ENCODE measurements at places on chromosomes 6 and 20.

GRCh38 chr20:54061101-54061881 is 9.1 kb downstream of the BCAS1 start:
- no peak for DNase-seq

GRCh38 chr6:20211941-20212391 is 303 bp downstream of the MBOAT1 start:
- DNase-seq = peak; percentile 64

- peak; percentile 79 for DNase-seq
Measured at GRCh38 chr6:1609648-1610496, at the start of gene FOXC1. Gene FOXC1, plus strand, starts transcription at chr6:1609915. Its CDS starts 531 bp downstream, at chr6:1610446.

DNA sequence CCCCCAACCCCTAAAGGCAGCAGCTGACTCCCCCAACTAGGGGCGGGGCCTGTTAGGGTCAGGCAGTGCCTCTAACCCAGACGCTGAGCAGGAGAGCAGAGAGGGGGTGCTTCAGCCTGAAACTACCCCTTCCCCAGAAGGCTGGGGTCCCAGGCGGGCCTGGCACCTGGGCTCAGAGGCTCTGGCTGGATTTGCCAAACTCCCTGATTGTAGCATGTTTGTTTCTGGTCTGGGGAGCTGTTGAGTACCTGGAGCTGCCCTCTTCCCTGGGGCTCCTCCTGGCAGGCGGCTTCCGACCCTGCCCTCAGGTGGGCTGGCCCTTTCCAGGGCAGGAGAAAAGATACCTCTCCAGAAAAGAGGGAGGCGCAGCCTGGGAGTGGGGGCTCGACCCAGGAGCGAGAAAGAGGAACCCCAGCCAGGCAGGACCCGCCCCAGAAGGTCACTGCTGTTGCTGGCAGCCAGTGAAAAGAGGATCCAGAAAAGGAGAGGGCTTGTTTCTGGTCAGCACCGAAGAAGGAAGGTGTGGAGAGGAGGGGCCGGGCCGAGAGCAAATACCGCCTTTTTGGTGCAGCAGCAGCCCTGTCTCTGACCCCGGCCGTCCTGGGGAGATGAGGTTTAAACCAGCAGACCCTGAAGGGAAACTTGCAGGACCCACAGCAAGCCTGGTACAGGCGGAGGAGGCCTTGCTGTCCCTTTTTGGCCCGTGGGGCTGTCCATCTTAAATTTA is 810 bp upstream of the ABHD16B start:
- DNase-seq = peak; percentile 67

DNA sequence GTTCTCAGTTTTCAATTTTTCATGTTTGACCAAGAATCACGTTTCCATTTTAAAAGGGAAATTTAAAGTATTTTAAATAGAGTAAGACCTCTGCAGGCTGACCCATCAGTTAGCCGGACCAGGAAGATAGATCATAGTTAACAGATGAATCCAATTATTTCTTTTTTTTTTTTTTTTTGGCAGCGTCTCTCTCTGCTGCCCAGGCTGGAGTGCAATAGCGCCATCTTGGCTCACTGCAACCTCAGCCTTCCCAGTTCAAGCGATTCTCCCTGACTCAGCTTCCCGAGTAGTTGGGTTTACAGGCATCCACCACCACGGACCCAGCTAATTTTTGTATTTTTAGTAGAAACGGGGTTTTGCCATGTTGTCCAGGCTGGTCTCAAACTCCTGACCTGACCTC is 256.7 kb upstream of the CNR1 start:
- DNase-seq = no peak

DNA sequence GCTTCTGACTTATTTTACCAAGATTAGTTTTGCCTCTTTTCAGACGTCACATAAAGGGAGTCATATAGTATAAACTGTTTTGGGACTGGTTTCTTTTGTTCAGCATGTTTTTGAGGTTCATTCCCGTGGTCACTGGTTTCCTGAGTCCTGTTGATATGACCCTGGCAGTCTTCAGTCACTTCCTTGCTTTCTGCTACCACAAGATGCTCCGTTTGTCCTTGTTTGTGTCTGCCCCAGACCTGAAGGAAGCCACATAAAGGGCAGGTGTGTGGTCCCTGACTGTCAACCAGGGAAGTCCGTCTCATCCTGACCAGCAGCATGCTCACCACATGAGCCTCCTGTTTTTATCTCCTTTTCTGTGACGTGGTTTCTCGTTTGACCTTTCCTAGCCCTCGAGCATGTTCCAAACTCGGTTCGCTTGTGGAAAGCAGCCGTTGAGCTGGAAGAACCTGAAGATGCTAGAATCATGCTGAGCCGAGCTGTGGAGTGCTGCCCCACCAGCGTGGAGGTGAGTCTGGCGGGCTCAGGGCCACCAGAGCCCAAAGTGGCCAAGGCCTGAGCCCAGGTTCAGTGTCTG is 26.1 kb upstream of the C20orf204 start:
- no peak for DNase-seq

DNA sequence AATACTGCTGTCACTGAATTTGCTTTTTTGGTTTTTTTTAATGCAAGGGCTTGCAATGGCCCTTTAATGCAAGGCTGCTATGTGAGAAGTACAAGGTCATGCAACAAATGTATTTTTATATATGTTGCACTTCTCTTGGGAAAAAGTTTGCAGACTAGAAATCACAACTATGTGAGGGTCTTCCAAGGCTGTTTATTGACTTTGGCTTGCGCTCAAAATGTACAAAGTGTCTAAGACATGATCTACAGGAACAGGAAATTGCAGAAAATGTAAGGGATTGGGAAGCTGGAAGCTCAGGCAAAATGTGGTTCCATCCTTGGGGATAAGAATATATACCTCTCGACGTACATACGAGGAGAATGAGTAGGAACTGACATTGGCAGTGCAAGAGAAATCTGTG is 92.2 kb upstream of the F13A1 start:
- DNase-seq = no peak

- no peak for DNase-seq
Measured at GRCh38 chr20:62051546-62052255, 14.0 kb downstream of the TAF4 start.

DNA sequence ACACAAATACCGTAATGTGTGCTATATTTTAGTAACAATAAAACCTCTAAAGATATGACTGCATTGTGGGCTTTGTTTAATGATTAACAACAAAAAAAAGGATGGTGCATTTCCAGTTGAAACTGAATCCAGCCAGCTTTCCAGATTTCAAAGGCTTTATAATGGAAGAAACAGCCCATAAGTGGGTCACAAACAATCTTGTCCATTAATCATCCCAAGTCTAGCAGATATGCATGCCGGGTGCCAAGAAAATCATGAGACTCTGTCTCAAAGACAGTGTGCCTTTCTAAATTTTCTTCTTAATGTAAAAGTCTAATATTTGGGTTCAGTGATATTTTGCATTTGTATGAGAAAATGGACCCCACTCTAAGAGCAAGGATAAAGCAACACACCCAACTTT is 20.6 kb upstream of the LAMP5 start:
- no peak for DNase-seq

- DNase-seq = no peak
Measured at GRCh38 chr6:95091823-95092436, 485.4 kb upstream of the MANEA start.

GRCh38 chr20:34452281-34452982 is 63.8 kb upstream of the DYNLRB1 start:
- no peak for DNase-seq

- no peak for DNase-seq
Measured at GRCh38 chr6:39075010-39075686, 26.6 kb downstream of the GLP1R start.

DNA sequence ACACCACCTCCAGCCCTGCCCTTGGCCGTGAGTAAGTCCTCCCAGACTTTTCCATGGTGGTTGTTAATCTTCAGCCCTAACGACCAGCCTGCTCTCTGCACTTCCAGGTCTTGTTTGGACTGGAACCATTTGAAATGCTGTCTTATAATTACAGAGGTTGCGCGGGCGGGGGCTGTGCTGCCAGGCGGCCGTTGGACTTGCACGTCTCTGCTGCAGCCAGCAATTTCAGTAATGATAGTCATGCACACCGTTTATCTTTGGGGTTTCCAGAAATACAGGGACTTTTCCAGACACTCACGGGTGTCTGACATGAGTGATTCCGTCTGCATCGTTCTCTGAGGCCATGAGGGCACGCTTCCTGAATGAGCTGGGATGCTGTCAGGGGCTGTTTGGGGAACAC is 118.2 kb downstream of the BMP7 start:
- peak; percentile 67 for DNase-seq

DNA sequence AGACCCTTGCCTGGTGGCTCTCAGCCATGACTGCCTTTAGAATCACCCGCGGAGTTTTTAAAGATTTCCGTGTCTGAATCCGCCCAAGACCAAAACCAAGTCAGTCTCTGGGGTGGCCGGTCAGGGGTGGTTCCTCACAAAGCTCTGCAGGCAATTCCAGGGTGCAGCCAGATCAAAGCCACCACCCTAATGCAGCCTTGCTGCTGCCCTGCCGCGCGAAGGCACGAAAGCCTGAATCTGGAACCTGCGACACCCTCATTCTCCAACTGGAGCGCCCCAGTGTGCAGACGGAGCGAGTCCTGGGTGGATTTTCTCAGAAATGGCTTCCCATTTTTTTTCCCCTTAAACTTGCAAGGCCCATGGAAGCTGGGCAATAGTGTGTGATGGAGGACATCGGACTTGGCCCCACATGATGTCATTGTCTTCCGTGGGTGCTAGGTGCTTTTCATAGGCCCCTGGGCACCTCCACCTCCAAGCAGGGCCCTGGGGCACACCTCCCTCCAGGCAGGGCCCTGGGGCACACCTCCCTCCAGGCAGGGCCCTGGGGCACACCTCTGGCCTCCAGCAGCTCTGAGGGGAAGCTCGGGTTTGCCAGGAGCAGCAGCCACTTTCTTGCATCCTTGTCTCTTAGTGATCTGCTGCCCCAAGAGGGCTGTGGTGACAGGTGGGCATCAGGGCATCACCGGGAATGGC is 343.1 kb downstream of the ZFAND3 start:
- no peak for DNase-seq

DNA sequence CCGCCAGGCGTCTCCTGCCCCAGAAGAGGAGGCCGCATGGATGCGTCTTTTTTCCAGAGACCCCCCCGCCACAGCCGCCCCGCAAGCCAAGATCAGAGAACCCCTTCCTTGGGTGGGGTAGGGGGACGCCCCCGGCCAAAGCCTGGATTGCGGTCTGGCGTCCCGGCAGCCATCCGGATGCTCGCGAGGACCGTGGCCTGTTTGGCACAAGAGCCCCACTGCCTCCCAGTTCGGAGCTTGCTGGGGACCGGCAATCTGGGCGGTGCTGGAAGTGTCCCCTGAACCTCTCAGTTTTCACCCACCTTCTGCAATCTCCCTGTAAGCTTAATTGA is 924 bp downstream of the FAM162B start:
- DNase-seq = no peak

DNA sequence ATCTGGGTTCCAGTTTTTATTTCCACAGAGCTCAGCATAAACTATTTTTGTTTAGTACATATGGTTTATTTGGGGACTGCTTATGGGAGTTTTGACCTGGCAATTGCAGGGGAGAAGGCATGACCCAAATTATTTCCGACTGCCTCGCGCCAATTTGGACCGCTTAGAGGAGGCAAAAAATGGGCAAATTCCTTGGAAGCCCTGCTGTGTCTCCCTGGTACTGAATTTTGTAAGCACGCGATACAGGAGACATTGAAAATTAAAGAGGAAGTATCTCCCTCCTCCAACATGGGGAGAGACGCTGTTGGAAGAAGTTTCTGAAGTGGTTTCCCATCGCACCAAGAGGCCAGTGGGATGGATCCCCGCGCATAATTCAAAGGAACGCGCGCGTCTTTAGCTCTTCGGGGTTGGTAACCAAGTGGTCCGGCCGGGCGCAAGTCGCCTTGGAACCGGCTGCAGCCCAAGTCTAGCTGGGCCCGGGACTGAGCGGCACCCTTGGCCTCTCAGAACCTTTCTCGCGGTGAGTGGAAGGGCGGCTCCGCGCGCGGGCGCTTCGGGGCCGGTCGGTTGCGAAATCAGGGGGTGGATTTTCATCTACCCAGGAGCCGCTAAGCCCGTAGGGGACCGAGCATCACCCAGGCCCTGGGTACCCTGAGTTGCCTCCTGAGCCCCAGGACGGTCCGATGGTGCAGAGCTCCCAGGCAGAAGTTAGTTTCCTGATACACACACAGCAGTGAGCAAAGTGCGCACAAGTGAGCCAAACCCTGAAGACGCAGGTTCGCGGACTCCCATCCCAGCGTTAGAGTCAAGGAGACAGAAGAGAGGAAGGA is 6.2 kb downstream of the NKX2-2 start:
- DNase-seq = no peak

- DNase-seq = no peak
Measured at GRCh38 chr20:51335329-51335841, 207.1 kb downstream of the NFATC2 start.

- DNase-seq = no peak
Measured at GRCh38 chr20:57142667-57143066, 123.8 kb downstream of the BMP7 start.

- peak; percentile 96 for DNase-seq
Measured at GRCh38 chr6:108560463-108561308, at the start of gene FOXO3. Gene FOXO3, plus strand, starts transcription at chr6:108560917. Its CDS starts 292 bp downstream, at chr6:108561209.

- DNase-seq = no peak
Measured at GRCh38 chr20:42961771-42962170, 227.9 kb downstream of the PTPRT start.

DNA sequence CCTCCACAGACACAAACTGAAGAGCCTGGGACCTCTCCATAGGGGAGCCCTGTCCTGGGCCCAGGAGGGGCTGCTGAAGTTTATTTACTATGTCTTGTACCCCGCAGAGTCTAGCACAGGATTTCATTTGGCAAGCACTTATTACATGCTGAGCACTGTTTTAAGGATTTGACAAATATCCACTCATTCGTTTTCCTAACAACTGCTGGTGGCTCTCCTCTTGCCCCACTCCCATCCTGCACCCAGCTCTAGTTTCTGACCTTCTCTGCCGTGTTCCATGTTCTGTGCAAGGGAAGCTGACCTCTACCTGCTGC is 127.0 kb upstream of the MAFB start:
- DNase-seq = no peak

DNA sequence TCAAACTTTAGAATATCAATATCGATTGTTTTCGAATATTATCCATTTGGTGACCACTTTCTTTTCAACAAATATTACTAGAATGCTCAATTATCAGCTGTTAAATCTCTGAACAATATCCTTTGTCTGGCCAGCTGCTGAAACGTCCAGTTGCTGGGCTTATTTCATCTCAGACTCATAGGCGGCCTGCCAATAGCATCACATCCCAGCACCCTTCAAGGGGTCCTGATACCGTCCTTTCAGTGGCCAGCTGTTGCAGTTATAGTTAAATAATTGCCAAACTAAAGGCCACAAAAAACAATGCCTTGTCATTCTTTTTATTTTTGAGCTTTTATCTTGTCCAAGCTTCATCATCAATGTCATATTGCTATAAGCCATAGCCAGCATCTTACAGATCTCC is 1006.8 kb upstream of the MANEA start:
- no peak for DNase-seq

- no peak for DNase-seq
Measured at GRCh38 chr6:168498161-168498843, 57.3 kb downstream of the SMOC2 start.

DNA sequence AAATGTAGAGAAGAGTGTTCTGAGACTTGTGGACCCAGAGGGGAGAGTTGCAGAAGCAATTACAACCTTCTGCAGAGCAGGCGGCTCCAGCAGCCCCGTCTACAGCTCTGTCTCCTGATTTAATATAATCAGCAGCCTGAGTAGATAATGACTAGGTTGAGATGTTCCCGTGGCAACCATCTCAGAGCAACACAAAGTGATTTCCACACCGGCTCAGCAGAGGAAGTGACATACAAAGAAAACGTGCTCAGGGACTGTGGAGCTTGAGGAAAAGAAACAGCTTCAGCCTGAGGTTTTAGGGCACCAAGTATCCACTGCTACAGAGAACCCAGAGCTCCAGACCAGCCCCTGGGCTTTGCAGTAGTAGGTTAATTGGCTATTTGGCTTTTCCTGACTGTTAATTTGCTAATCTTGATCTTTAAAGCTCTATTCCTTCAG is 136.4 kb downstream of the MTFR2 start:
- DNase-seq = no peak

All from thyroid gland (tissue), 4 donors.